Stomach (tissue), 19 donors: ENCODE measurements at places on chromosomes 6 and 20. TPM values are rescaled to one million over a fixed set of nuclear protein-coding genes. Genes with fewer than 3 reads are reported as not detected.

GRCh38 chr6:165655191-165655590 is 7.8 kb downstream of the PDE10A start:
- DNase-seq, result no peak
- H3K4me1 ChIP-seq, result peaks cover 4% of the 10 kb centered on the region
- H3K36me3 ChIP-seq, result no peaks in the 10 kb centered on the region

- H3K27ac ChIP-seq, result no peak overlapping the region
- no peak overlapping the region for H3K4me3 ChIP-seq
- DNase-seq, result no peak
- no peaks in the 10 kb centered on the region for H3K27me3 ChIP-seq
Measured at GRCh38 chr6:101878554-101879276, 485.2 kb downstream of the GRIK2 start.

GRCh38 chr20:63446216-63447024 is 26.0 kb downstream of the KCNQ2 start:
- DNase-seq, result peak; percentile 72
- no peak overlapping the region for H3K27ac ChIP-seq
- H3K36me3 ChIP-seq, result no peaks in the 10 kb centered on the region
- H3K4me1 ChIP-seq, result no peaks in the 10 kb centered on the region
- peaks cover 81% of the 10 kb centered on the region for H3K27me3 ChIP-seq

GRCh38 chr20:51310216-51310615 is 232.3 kb downstream of the NFATC2 start:
- no peak overlapping the region for H3K4me3 ChIP-seq
- no peaks in the 10 kb centered on the region for H3K36me3 ChIP-seq
- H3K4me1 ChIP-seq, result peaks cover 10% of the 10 kb centered on the region
- H3K27ac ChIP-seq, result no peak overlapping the region

DNA sequence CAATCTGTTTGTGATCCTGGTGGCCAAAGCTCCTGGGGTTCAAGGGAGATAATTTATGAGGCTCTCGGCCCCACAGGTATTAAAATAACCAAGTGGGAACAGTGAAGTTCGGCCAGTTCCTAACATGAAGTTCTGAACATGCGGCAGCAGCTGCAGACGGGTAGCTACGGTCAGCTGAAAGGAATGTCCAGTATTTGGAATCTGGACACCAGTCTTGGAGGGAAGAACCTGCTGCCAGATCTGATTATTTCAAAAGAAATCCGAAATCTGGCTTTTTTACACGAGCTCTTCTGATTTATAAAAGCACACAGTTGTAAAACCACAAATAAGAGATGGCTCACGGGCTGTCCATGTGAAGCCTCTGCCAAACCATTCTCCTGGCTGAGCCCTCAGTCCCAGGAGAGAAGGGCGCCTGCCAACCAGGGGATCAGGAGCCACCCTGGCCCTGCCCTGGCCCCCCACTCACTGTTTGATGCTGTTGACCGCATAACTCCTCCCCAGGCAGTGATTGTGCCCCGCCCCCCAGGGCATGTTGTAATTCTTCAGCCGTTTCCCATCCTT is 28.2 kb upstream of the KCNB1 start:
- peaks cover under 1% of the 10 kb centered on the region for H3K4me1 ChIP-seq
- peaks cover 17% of the 10 kb centered on the region for H3K27me3 ChIP-seq
- peak; percentile 58 for DNase-seq
- peaks cover 16% of the 10 kb centered on the region for H3K36me3 ChIP-seq
- peak overlapping the region; percentile 50 for H3K27ac ChIP-seq
- no peak overlapping the region for H3K4me3 ChIP-seq

CEP57L1 gene
- 13.8 TPM for total RNA-seq

KHDC3L gene
- total RNA-seq, result not detected

TCP11 gene
- total RNA-seq, result not detected
